ENCODE measurements at places on chromosomes 12 and 14.
A peak's percentile ranks its signal among the peaks of the same experiment; 100 is the strongest.

GRCh38 chr14:69317780-69318179 is 57.8 kb downstream of the GALNT16 start:
- DNase-seq: no peak

GRCh38 chr14:100342195-100342594 is 19.1 kb downstream of the SLC25A47 start:
- no peak for DNase-seq

GRCh38 chr12:5407034-5407856 is 24.7 kb upstream of the NTF3 start:
- DNase-seq: no peak

DNA sequence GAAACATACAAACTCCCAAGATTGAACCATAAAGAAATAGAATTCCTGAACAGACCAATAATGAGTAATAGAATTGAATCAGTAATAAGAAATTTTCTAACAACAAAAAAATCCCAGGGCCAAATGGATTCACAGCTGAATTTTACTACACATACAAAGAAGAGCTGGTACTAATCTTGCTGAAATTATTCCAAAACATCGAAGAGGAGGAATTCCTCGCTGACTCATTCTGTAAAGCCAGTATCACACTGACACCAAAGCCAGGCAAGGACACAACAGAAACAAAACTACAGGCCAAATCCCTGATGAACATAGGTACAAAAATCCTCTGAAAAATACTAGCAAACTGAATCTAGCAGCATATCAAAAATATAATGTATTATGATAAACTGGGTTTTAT is 367.8 kb upstream of the CLEC14A start:
- DNase-seq: no peak

DNA sequence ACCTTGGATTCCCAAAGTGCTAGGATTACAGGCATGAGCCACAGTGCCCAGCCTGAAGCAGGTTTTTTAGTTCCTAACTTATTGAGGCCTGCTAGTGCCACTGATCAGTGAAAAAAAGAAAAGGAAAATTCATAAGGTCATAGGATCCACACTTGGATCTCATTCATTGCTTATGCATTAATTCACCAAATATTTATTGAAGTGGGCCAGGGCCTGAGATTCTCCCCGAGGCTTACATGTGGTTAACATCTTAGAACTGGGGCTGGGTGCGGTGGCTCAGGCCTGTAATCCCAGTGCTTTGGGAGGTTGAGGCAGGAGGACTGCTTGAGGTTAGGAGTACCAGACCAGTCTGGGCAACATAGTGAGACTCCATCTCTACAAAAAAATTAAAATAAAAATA is 29.5 kb upstream of the MAP1LC3B2 start:
- no peak for DNase-seq

- DNase-seq: no peak
Observed at GRCh38 chr12:105214670-105215375, 21.2 kb downstream of the APPL2 start.

- DNase-seq: no peak
Observed at GRCh38 chr14:68814238-68814538, 21.3 kb upstream of the ZFP36L1 start.

GRCh38 chr12:122412851-122413433 is 9.5 kb downstream of the CLIP1 start:
- DNase-seq: no peak

DNA sequence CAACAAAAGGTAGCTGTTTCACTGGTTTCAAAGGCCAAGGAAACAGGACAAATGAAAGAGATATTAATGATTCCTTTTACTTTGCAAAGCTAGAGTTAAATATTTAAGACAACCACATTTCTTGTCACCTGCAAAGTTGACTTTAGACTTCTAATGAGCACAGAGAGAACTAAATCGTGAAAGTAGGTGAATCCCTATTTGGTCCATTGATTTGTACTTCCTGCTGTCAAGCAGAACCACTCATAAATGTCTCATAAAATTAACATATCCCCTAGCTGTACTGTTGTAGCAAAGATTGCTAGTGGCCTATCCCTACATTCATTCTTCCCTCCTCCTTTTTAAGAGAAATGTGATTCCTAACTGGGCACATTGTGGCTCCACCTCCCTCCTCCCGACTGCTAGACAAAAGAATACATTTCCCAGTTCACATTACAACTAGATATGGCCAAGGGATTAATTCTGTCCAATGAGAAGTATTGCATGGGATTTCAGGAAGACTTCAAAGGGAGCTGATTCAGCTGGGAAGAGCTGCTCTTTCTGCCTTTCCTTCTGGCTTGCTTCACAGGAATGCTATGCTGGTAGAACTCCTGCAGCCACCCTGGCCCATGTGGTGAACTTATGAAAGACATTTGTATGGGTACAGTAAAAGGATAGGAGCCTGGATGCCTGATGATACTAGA is 227.5 kb upstream of the ABCD2 start:
- DNase-seq: no peak

- peak; percentile 15 for DNase-seq
Observed at GRCh38 chr12:67220065-67220464, 49.1 kb upstream of the CAND1 start.

- no peak for DNase-seq
Observed at GRCh38 chr14:84375235-84375634, 1154.7 kb upstream of the FLRT2 start.

GRCh38 chr12:57127101-57127725 is 1.1 kb upstream of the LRP1 start:
- peak; percentile 68 for DNase-seq

- DNase-seq: no peak
Observed at GRCh38 chr12:9241301-9241700, 33.1 kb upstream of the PZP start.

- DNase-seq: no peak
Observed at GRCh38 chr14:35470755-35471154, 63.2 kb upstream of the INSM2 start.

GRCh38 chr12:95184121-95184520 is 33.1 kb downstream of the FGD6 start:
- DNase-seq: no peak

GRCh38 chr12:108839018-108839889 is 18.1 kb downstream of the SSH1 start:
- no peak for DNase-seq

- no peak for DNase-seq
Observed at GRCh38 chr12:111143271-111143670, 222.9 kb upstream of the MYL2 start.

DNA sequence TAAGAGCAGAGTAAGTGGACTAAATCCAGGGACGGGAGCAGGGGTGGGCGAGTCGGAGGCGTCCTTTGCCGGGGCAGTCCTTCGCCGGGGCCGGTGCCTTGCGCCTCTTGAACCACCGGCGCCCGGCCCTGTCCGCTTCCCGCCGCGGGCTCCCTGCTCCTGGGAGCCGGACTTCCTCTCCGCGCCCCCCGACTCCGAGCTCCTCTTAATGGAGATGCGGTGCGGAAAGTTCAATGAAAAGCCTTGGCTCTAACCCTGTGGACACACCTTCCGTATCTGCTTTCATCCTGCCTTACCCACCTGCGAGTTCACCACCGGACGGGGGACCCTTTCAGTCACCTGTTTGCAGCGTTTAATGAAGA is 412 bp downstream of the FGFR1OP2 start:
- DNase-seq: peak; percentile 3

GRCh38 chr12:19530637-19531023 is 91.3 kb downstream of the AEBP2 start:
- DNase-seq: no peak

GRCh38 chr14:70515811-70516210 is 19.0 kb downstream of the ADAM20 start:
- DNase-seq: no peak

GRCh38 chr12:71411635-71412034 is 28.0 kb upstream of the LGR5 start:
- DNase-seq: no peak

DNA sequence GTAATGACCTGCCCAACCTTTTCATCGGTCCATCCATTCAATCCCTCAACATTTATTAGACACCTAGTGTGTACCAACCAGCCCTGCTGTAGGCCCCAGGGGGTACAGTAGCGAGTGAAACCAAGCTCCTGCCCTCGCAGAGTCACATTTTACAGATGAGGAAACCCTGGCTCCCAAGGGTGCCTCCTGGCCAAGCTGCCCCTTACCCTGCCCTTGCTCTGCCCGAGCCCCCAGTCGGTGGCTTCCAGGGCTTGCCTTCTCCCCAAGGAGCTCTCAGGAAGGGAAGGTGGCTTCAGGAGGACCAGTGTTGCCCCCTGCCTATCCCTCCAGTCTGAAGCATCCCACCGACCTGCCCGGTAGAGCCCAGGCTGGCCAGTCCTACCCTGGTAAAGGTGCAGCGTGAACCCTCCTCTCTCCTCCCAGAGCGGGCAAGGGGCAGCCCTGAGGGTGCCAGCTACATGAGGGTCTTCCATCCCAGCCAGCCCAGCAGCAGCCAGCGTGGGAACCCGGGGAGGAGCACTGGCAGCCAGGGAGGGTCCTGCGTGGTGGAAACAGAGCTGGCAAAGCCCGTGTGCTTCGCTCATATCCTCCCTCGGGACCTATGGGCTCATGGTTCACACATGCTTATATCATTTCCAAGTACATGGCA is 670 bp upstream of the BEGAIN start:
- DNase-seq: no peak

- no peak for DNase-seq
Observed at GRCh38 chr12:72094490-72094889, 155.8 kb downstream of the TPH2 start.

GRCh38 chr14:79412822-79413221 is 798.5 kb downstream of the DIO2 start:
- no peak for DNase-seq

DNA sequence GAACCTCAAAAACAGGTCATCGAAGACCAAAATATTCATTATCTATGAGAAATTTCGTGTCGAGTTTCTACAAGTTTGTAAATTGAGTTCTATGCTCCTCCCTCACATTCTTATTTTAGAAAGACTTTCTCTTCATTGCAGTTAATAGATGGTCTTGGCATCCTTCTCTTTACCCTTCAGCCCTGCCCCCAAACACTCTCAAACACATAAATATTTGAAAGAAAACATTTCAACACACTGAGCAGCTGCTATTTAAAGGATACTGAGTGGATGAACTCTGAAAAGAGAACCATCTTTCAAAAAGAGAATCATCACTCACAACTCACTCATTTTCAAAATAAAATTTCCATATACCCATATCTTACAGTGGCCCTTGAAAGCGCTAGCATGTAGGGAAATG is 67.1 kb downstream of the NUAK1 start:
- no peak for DNase-seq

- DNase-seq: no peak
Observed at GRCh38 chr14:89226801-89227495, 190.1 kb downstream of the FOXN3 start.

DNA sequence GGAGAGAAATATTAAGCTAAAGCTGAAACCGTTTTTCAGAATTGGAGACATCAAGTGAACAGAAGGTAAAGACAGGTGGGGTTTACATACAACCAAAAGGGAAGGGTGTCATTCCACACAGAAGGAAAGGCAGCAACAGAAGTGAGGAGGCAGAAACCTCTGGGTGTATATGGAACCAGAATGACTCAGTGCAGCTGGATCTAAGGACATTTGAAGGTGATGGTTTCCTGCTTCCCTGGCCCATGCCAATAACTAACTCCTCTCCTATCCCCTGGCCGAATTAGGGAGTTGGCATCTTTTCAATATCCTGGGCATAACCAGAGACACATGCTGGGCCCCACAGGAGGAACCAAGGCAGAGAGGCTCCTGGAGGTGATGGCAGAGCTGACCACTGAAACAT is 8.4 kb downstream of the NCKAP5L start:
- no peak for DNase-seq

DNA sequence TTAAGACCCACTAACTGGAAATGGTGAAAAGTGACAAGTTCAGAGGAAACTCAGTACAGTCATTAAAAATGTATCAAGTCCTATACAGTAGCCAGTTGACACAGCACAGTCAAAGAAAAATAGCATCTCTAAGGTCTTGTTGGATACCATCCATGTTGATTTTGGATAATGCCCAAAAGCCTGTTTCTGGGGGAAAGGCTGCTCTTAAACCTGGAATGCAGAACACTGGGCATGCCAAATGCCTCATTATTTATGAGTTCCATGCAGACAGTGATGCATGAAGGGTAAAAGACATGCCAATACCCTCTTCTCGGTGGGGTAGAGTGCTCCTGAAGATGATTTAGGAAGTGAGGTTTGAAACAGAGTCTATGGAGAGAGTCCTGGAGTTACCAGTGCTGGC is 29.6 kb downstream of the KCNK13 start:
- DNase-seq: no peak

DNA sequence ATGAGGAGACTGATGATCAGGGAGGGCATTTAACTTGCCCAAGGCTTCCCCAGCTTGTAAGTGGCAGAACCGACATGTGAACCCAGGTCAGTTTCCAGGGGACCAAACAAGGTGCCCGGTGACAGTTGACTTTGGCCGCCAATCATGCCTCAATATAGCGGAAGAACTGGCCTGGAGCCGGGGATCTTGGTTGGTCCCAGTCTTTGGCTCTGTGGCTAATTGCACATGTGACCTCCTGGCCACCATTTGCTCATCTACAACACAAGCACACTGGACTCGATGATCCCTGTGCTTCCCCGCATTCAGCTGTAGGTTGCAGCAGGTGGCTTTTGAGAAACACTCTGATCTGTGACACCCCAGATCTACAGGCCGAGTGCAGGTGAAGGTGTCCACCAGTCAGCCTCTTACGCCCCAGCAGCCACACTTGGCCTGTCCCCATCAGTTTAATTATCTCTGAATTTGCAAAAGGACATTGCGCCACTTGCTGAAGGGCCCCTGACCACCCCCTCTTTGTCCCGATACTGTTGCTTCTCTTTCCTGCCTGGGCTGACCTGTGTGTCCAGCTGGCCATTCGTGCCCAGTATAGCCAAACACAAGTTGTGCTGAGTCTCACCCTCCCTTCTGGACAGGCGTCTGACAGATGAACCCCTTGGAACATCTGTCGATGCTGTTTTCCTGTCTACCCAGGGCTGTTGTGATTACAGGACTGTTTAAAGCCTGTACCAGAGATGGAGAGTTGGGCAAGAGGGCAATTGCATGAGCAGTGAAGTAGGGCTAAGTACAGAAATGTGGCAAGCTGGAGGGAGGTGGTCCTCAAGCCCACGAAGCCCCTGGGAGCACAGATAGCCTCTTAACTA is 14.1 kb downstream of the ACACB start:
- no peak for DNase-seq

GRCh38 chr12:4579305-4580102 is 17.5 kb downstream of the DYRK4 start:
- DNase-seq: no peak

DNA sequence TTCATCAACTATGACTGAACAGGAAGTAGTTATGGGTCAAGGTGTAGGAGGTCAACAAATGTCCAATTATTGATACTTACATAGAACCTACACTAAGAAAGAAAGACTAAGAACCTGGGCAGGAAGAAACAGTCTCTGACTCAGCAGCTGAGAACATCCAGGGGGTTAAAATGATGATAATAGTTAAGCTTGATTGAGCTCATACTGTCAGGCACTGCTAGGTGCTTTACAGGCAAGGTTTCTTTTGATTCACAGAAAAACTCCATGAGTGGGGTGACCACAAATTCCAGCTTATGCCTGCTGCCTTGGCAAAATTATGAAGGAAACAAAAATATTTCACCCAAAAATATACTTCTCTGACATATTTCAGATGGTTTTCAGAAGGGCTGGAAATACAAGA is 75.0 kb downstream of the ACADS start:
- DNase-seq: no peak

Data from HCT116 (cell line).